Esophagus mucosa (tissue), 1 donor: ENCODE measurements at places on chromosomes 7 and 10. TPM values are rescaled to one million over a fixed set of nuclear protein-coding genes. Genes with fewer than 3 reads are reported as not detected.
A peak's percentile ranks its signal among the peaks of the same experiment; 100 is the strongest.

Gene C1QL3
- total RNA-seq, result not detected

Gene MYO3A
- 0.20 TPM for total RNA-seq

GRCh38 chr7:7695111-7695817 is 23.1 kb downstream of the RPA3 start:
- no peak for ATAC-seq

GRCh38 chr10:74150204-74150989 is at the start of gene AP3M1:
AP3M1 (minus strand) TSS chr10:74150828; CDS start chr10:74138379, 12,449 bp downstream.
- peak; percentile 72 for ATAC-seq

- no peak for ATAC-seq
Measured at GRCh38 chr7:88401009-88401623, 94.4 kb upstream of the STEAP4 start.

GRCh38 chr7:134120405-134120804 is 6.7 kb upstream of the LRGUK start:
- no peak for ATAC-seq

DNA sequence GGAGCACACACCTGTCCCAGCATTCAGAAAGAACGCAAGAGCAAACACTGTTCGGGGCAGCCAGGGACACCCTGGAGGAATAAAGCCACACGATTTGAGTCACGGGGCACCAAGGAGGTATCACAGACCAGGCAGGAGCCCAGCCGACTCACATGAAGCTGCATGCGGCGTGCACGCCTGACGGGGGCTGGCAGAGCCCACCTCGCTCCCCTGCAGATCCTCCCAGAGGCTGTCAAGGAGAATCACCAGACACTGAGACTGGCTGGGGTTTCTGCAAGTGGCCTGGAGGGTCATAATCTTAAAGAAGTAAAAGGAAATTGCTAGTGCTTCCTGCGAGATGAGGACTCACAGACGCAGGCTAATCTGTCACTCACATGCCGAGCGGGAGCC is 61.6 kb downstream of the TCERG1L start:
- ATAC-seq, result no peak

- ATAC-seq, result no peak
Measured at GRCh38 chr7:39838326-39838725, 111.7 kb upstream of the CDK13 start.

DNA sequence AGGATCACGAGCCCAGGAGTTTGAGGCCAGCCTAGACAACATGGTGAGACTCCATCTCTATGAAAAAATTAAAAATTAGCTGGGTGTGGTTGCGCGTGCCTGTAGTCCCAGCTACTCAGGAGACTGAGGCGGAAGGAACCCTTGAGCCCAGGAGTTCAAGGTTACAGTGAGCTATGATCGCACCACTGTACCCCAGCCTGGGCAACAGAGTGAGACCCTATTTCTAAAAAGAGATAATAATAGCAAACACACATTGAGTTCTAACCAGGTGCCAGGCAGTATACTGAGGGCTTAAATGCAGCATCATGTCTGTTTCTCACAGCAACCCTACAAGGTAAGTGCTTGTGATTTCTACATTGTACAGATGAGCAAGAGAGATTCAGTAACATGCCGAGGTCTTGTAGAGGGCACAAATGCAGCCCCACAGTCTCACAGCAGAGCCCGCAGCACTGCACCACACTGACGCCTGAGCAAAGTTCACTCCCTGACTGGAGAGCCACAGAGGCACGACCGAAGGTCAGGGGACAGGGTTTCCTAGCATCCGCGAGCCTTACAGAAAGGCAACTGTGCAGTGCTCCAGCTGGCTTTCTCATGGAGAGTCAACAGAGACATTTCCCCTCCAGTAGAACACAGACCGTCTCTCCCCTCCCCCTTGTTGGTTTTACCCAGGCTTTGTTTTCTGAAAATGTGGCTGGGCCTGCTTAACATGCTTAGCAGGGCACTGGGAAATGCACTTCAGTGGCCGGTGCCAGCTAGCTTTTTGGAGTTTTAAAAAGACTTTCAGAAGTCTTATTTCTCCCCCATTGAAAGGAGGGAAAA is 36.5 kb downstream of the PDSS1 start:
- peak; percentile 61 for ATAC-seq
